Liver (tissue), 10 donors: ENCODE measurements at places on chromosomes 1 and 21. TPM values are rescaled to one million over a fixed set of nuclear protein-coding genes. Genes with fewer than 3 reads are reported as not detected.
A peak's percentile ranks its signal among the peaks of the same experiment; 100 is the strongest.

The LYPD8 gene
- not detected for total RNA-seq

DNA sequence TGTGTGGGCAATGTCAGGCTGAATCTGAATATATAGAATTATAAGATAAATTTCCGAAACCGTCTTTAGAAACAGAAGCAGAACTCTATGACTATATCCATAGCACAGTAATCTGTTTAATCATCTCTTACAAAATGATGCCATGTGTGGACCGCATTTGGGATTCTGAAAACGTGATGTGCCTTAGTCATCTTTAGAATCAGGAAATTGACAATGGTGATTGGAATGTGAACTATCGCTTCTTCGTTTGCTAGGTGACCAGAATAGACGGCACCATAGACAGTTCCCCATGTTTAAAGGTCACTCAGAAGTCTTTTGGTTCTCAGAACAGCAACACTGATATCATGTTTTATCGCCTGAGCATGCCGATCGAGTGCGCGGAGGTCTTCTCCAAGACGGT is 300.3 kb downstream of the ZP4 start:
- no peak for DNase-seq

GRCh38 chr1:202806845-202807450 is 1.3 kb downstream of the KDM5B start:
- peak; percentile 57 for DNase-seq

- DNase-seq: no peak
Observed at GRCh38 chr1:203207751-203208150, 21.2 kb upstream of the CHI3L1 start.

The KIF1B gene
- total RNA-seq: 8.8 TPM

- DNase-seq: peak; percentile 67
Observed at GRCh38 chr21:37073417-37074196, 553 bp downstream of the TTC3 start.

DNA sequence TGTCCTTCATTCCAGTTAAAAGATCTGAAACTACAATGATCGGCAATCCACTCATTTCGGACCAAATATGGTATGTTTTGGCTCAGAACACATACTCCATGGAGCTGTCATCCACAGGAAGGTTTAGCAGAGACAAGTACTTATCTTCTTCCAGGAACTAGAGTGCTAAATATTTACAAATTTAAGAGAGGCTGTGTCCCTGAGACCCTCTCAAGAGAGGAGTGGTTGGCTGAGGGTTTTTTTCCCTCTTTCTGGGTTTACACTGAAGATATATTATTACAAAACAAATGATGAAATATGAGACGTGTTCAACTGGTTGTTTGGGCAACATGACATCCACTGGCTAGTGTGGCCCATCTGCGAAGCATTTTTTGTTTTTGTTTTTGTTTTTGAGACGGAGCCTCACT is 25.9 kb upstream of the NID1 start:
- DNase-seq: no peak

GRCh38 chr1:100034470-100034869 is 64.7 kb downstream of the SLC35A3 start:
- DNase-seq: no peak

DNA sequence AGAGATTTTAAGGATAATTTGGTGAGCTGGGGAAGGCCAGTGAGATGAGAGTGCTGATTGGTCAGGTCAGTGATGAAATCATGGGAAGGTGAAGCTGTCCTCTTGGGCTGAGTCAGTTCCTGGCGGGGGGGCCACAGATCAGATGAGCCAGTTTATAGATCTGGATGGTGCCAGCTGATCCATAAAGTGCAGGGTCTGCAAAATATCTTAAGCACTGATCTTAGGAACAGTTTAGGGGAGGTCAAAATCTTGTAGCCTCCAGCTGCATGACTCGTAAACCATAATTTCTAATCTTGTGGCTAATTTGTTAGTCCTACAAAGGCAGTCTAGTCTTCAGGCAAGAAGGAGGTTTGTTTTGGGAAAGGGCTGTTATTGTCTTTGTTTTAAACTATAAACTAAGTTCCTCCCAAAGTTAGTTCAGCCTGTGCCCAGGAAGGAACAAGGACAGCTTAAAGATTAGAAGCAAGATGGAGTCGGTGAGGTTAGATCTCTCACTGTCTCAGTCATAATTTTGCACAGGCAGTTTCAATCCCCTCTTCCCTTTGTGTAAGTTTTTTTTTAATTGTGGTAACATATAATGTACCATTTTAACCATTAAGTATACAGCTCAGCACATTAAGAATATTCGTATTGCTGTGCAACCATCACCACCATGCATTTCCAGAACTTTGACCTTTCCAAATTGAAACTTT is 39.4 kb downstream of the PTAFR start:
- DNase-seq: no peak
